ENCODE measurements at places on chromosomes 16 and 17. TPM values are rescaled to one million over a fixed set of nuclear protein-coding genes. Genes with fewer than 3 reads are reported as not detected.

GRCh38 chr16:31385680-31386079, 7.5 kb upstream of the ITGAD start:
- no peak overlapping the region for H3K4me3 ChIP-seq
- no peaks in the 10 kb centered on the region for H3K36me3 ChIP-seq
- H3K4me1 ChIP-seq = no peaks in the 10 kb centered on the region
- no peak for DNase-seq

DNA sequence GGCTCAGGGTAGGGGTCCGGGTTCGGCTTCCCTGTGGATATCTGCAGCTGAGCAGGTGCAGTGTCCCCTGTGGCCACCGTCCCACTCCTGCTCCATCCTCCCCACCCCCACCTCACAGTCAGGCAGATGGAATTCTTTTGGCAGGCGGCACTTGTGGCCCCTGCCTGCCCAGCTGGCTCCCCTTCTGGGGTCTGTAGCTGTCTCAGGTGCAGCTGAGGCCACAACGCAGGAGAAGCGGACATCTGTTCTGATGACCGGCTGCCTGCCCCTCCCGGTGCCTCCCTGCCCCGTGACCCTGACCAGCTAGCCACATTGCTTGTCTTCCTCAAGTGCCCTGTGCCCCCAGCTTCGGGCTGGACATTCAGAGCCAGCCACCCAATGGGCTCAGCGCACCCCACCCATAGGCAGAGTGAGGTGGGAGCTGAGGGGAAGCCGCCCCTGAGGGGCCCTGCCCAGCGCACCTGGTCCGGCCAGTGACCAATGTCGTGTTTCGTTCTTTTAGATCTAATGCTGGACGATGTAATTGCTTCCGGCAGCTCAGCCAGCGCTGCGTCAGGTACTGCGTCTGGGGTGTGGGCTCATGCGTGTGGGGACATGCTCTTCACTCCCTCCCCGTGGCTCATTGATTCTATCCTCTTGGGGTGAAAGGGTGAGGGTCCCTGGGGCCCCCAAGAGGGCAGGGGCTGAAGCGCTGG, 25.2 kb upstream of the ABCC3 start:
- DNase-seq = no peak
- H3K4me1 ChIP-seq = no peaks in the 10 kb centered on the region

CES1 gene
- total RNA-seq = 13.9 TPM

GRCh38 chr17:68592682-68593641, 8.2 kb downstream of the FAM20A start:
- H3K4me1 ChIP-seq = no peaks in the 10 kb centered on the region
- no peaks in the 10 kb centered on the region for H3K36me3 ChIP-seq
- H3K4me3 ChIP-seq = peak overlapping the region; percentile 21
- peak overlapping the region; percentile 79 for H3K27ac ChIP-seq
- no peaks in the 10 kb centered on the region for H3K27me3 ChIP-seq
